ENCODE measurements at places on chromosomes 16 and 17.

- no peak for DNase-seq
Measured at GRCh38 chr16:66293207-66293735, 73.2 kb upstream of the CDH5 start.

DNA sequence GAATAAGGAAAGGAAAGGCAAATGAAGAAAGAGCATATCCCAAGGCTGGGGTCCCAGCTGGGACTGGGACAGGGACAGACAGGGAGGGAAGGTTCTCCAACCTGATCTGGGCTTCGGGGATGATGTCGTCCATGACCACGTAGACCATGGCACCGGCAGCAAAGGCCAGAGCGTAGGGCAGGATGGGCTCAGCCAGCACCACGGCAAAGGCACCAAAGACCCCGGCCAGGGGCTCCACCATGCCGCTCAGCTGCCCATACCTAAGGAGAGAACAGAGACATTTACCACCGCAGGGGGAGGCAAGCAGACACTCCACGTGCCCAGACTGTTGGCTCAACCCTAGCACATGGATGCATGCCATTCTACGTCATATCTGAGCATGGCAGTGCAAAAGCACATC, 443.8 kb downstream of the SLC39A11 start:
- no peak for DNase-seq

GRCh38 chr17:17795946-17796786, 40.6 kb downstream of the SREBF1 start:
- DNase-seq: no peak

DNA sequence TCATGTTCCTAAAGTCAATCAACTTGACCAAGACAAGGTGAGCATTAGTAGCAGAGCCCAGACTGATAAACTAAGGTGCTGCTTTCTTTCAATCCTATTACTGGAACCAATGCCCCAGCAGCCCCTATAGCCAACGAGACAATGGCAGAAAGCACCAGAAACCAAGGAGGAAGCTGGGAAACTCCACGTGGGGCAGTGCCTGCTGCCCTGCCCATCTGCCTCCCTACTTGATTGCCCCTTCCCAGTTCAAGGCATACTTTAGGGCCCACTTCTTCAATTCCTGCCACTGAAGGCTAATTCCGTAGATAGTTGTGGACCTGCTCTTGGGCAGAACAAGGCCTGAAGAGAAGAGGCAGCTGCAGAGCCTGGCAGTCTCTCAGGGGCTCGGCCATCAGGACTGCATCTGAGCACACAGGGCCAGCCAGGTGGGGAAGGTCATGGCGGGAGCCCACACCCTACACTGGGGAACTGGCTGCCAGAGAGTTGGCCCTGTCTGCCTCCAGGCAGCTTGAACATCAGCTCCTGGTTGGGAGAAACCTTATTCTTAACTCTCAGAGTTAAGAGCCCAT, 30.9 kb downstream of the WSB1 start:
- no peak for DNase-seq

- DNase-seq: peak; percentile 28
Measured at GRCh38 chr16:70679671-70680494, 6.0 kb downstream of the MTSS2 start.

- DNase-seq: peak; percentile 89
Measured at GRCh38 chr16:83549316-83550182, 258.2 kb upstream of the HSBP1 start.

- no peak for DNase-seq
Measured at GRCh38 chr17:41012326-41013120, 3.6 kb upstream of the KRTAP3-1 start.

Data from NCI-H82 (cell line).